ENCODE measurements at places on chromosomes 2 and 18.
A peak's percentile ranks its signal among the peaks of the same experiment; 100 is the strongest.

DNA sequence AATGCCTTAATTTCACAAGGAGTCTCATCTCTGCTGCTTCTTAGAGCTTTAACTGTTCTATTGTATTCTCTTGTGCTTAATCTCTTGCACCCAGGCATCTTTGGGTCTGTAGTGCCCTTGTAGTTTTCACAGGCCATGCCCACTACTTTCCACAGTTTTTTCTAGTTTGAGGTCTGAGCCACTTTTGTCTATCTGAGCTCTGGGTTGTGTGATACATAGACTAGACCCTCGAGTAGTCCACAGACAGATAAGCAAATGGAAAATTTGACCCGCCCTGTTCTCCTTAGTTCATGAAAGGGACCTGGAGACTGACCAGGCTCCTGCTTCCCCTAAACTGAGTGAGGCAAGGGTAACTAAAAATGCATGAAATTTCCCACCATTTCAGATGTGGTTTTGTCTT lies 466.8 kb upstream of the ZEB2 start:
- no peak for DNase-seq

DNA sequence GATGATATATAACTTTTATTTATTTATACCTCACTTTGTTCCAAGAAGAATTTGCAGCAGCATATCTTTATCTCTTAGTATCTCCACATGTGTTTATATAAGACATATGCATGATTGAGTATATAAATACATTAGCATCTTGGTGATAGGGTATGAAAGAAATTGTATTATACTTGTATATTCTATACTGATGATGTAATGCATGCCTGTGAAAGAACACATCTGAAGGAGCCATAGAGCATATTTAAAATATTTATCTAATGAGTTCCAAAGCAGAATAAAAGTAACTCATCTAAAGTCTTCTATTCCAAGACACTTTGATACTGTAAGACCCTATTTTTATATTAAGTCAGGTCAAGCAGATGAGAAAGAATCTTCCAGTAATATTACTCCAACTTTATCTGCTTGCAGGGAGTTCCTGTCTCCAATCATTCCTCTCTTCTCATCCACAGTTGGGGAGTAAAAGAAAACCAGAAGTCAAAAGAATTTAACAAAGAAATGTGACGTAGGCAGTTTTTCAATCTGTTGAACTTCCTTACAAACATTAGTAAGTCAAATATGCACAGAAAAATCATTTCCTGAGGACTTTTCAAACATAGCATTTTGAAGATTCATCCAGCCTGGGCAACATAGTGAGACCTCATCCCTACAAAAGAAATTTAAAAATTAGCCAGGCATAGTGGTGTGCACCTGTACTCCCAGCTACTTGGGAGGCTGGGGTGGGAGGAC lies 76.7 kb downstream of the DTNB start:
- DNase-seq: no peak

DNA sequence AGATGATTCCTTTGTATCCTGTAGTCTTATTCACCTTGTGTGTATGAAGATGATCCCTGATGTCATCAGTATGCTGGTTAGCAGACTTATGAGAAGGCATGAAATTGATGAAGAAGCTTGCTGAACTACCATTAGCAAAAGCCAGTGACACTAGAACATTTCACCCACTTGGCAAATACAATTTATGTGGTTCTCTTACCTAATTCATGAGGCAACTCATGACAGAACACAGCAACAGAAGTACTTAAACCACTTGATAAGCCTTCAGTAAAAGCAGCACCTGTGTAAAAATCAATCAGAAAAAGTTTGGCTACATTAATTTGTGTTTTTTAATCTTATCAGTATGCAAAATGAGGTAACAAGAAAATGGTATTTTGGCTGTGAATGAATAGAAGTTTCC lies 16.8 kb downstream of the SLC39A6 start:
- DNase-seq: no peak

DNA sequence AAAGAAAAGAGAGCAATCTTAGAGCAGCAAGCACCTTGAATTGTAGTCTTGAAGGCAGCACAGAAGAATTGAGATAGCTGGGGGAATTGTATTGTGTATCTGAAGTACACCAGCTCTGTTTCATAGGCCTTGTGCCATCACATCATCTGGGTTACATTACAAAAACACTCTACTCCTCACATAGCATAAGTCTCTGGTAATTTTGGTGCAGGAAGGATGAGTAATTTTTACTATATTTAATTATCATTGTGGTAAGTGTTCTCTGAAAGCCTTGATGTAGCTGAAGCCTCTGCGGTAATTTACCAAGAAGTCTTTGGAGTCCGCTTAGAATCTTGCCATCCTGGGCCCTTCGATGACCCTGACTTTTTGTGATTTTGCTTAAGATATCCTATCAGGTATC lies 291.1 kb downstream of the ARHGAP15 start:
- no peak for DNase-seq

DNA sequence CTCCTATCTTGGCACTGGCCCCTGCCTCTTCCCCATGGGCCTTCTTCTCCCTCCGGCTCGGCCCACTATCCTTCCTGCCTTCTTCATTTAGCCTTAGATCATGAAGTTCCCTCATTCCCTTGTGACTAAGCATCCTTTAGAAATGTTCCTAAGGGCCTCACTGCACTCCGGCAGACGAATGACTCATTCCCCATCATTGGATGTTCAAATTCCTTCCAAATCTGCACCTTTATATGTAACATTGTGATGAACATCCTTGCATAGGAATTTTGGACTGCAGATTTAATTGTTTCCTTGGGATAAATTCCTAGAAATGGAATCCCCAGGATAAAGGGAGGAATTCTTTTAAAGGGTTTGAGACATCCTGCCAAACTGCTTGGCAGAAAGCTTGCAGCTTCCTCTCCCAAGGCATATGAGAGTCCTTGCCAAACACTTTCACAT lies 19.0 kb downstream of the CRACDL start:
- no peak for DNase-seq

DNA sequence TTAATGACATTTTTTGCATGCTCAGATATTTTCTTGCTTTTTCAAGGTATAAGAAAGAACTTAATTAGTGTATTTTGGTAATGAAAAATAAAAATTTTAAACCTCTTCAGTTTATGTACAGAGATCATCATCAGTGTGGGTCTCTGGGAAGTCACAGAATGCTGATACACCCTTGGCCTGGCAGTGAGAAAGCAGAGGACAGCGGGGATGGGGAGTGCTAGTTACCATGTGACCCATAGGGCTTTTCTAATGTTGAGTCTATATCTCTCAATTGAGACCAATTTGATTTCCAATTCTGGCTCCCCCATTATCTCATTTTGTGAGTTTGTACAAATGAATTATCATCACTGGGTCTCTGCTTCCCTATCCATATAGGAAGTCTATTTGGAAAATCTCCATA lies 305.7 kb downstream of the CYRIA start:
- DNase-seq: no peak

DNA sequence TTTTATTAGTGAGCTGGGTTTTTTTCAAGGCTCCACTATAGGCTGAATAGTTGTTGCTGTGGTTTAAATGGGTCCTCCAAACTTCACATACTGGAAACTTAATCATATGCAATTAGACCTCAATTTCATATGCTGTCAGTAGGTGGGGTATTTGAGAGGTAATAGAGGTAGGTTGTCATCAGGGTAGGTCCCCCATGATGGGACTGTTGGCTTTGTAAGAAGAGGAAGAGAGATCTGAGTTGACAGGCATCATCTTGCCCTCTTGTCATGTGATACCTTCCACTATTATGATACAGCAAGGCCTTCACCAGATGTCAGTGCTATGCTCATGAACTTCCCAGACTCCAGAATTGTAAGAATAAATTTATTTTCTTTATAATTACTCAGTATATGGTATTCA lies 819.4 kb downstream of the LRP1B start:
- no peak for DNase-seq

GRCh38 chr2:24618680-24619079 lies 127.6 kb downstream of the NCOA1 start:
- no peak for DNase-seq

DNA sequence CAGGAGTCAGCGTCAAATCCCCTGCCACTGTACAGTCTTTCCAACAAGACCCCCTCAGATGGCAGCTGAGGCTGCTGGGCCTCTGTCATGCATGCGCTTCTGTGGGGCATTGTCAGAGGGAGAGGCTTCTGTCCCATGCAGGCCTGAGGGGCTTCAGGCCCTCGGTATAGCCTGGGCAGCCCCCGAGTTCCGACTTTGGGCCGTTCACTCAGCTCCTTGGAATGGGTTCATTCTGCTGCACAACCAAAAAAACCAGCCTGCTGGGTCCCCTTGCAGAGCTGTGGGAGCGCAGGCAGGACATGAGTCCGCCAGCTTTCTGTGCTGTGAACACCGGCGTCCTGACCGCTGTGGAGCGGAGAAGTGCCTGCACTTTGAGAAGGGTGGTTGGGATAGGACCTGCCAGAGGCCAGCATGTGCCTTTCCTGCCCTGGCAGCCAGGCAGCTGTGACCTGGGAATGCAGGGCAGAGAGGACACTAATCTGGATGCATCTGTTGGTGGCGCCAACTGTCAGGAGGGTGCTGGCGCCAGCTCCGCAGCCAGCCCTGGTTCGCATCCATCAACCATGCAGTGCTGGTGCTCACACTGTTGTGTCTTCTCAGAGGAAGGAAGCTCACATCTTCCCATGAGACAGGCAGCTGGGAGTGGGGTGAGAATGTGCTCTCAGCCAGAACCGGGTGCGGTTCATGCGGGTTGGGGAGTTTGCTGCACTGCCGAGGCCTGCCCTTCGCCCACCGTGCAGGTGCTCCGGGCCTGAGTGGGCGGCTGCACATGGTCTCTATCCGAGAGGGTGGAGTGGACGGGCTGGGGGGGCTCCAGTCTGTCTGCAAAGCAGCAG lies 14.3 kb downstream of the ARHGEF4 start:
- DNase-seq: no peak

DNA sequence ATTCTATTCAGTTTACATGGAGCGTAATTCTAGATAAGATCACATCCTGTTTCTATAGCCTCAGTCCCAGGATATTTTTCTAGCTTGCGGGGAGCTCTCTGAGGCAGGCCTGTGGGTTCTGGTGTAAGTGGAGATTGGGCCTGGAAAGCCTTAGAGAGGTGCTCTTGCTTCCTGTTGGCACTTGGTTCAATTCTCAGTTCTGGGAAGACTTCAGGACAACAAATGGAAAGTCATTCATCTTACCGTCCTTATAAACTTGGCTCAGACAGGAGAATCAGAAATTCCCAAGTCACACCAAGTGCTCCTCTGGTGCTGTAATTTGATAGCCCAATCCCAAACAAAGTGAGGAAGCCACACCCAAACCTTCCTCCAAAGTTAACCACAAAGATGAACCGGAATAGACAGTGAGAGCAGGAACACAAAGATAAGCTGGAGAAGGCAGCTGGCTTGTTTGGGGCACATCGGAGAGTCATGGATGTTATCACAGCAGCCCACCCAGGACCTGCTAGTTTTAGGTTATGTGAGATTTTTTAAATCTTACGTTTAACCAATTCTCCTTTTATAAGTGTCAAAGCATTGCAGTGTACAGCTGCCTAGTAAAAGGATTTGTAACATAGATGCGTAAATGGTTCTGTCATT lies 144.3 kb upstream of the MAP3K20 start:
- no peak for DNase-seq

GRCh38 chr18:9951022-9951859 lies 37.4 kb downstream of the VAPA start:
- peak; percentile 61 for DNase-seq

GRCh38 chr18:9392726-9393125 lies 58.2 kb downstream of the TWSG1 start:
- peak; percentile 52 for DNase-seq

- DNase-seq: no peak
Measured at GRCh38 chr2:143497726-143498125, 368.5 kb downstream of the ARHGAP15 start.

- DNase-seq: no peak
Measured at GRCh38 chr18:23088310-23088709, 47.0 kb upstream of the CABLES1 start.

DNA sequence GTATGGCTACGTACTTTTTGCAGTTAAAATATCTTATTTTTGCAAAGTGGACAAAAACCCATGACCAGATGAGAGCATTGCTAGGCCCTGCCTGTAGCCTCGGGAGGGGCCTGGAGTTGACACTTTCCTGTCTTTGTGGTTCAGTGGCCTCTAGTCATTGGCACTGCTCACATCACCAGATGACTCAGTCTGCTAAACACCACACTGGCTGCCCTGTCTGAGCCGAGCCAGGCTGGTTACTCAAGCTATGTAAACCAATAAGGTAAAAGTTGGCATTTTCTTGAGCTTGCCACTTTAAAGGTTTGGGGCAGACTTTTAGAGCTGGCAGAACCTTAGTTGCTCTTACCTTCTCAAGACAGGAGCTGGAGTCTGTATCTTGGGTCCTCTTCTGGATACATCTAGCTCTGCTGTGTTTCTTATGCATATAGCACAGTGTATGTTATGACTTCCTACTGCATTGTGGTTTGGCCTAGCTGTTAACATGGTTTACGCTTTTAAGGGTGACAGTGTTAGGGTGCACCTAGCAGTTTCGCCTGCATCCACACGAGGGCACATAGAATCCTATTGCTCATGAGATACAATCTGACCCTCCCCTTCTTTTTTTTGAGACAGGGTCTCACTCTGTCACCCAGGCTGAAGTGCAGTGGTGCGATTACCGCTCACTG lies 76.4 kb downstream of the AP1S3 start:
- no peak for DNase-seq

DNA sequence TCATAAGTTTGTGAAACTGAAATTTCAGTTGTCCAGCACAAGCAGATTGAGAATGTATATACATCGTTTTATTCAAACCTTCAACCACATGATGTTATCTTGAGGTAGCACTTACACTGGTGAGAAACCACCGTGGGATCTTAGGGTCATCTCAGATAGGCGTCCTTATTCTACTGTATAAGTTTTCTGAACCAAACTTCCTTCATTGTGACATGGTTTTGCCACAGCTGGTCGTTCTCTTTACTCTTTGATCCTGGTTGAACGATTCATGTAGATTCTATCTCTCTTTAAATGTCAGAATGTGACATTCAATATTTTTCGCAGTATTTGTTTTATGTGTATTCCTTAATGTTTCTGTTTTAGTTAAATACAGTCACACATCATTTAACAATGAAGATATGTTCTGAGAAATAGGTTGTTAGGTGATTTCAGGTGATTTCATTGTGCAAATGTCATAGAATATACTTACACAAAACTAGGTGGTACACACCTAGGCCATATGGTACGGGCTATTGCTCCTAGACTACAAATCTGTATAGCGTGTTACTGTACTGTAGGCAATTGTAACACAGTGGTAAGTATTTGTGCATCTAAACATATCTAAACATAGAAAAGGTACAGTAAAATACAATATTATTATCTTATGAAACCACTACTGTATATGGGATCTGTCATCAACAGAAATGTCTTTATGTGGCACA lies 17.9 kb upstream of the ARHGAP25 start:
- no peak for DNase-seq

DNA sequence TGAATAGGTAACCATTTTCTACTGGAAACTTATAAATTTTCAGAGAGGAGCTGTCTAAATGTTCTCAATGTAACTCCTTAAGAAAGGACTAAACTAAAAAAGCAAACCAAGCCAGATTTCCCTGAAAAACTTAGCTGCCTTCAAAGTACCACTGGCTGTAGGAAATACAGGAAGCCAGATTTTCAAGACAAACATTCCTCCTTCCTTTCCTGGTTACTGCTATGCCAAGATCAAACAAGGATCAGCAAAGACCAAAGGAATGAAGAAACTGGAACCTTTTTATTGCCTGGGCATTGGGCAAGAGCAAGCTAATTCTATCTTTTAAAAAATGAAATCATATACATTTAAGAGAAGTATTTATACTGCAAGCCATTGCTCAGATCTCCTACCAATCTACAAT lies 212.7 kb downstream of the DYM start:
- no peak for DNase-seq

GRCh38 chr2:120791243-120791961 lies 55.7 kb downstream of the GLI2 start:
- no peak for DNase-seq

GRCh38 chr18:49322765-49323490 lies 137.5 kb downstream of the DYM start:
- DNase-seq: no peak

Data from NCI-H146 (cell line).